ENCODE measurements at places on chromosomes 7 and 10.

DNA sequence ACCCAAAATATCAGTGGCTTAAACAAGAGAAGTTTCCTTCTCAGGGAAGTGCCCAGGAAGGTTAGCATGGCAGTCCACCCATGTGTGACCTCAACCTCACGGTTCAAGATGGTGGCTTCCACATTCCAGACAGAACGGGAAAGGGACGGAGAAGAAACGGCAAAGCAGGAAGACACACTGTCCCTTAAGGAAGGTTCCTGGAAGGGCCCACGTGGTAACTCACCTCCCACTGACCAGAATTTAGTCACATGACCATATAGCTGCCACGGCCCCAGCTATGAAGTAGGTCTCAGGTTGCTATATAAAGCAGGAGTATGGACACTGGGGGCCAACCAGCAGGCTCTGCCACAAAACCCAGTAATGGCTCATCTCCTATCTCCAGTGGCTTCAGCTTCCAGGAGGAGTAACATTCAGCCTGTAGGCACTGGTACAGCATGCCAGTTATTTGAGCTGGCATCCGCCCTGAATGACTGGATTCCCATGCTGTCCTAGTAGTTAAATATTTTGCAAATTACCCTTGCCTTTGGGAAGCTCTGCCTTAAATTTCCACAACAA lies 278.5 kb upstream of the KLF14 start:
- DNase-seq: no peak

- no peak for DNase-seq
Measured at GRCh38 chr7:90225181-90225580, 13.6 kb downstream of the STEAP2 start.

DNA sequence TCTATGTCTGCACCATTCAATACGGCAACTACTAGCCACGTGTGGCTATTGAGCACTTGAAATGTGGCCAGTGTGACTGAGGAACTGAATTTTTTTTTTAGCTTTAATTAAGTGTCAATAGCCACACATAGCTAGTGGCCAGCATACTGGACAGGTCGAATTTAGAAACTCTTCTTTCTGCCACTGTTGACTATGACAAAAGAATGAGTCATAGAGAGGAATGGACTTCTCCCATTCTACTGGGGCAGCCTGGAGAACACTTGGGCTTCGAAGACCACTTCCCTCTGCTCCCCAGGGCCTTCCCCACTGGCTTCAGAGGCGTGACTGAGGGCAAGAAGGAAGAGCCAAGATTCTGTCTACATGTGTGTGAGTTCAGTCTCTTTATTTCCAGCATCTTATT lies 137.5 kb downstream of the SNX10 start:
- DNase-seq: no peak

- DNase-seq: no peak
Measured at GRCh38 chr10:132522521-132523411, 14.8 kb upstream of the INPP5A start.

DNA sequence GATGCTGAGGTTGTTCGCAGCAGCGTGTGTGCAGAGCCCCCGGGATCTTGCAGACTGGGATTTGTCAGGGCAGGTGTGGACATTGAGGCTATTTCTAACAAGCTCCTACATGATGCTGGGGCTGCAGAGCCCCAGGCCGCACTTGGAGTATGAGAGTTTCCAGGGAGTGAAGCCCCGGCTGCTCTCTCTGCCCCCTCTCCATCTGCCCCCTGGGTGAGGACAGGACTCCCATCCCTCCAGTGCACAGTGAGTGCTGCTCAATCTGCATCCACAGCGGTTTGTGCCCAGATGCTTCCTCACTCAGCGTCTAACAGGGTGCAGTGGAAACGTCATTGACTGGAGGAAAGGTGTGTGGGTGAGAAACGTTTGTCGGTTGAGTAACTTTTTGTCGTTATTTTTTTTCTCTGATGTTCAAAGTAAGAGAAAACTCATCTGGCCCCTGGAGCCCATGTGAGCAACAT lies 25.3 kb downstream of the IL2RA start:
- DNase-seq: no peak

GRCh38 chr10:117497736-117498135 lies 44.8 kb upstream of the EMX2 start:
- no peak for DNase-seq

GRCh38 chr10:25694971-25695370 lies 239.1 kb upstream of the MYO3A start:
- DNase-seq: no peak

GRCh38 chr7:112065758-112066157 lies 140.4 kb downstream of the DOCK4 start:
- DNase-seq: no peak

DNA sequence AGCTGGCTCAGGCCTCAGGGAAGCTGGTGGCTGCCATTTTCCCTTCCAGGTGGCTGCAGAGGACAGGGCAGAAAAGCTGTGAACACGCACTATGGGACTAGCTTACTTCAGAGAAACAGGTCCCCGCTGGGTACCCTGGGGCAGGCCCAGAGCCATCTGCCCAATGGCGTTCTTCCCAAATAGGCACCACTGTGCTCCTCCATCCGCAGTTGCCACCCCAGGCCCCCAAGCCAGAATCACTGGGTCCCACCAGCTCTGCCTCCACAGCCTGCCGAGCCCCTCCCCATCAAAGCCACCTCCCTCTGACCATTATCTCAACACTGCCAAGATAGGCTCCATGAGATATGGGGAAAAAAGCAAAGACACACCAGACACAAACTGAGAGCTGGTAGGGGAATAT lies 11.4 kb downstream of the BUD31 start:
- no peak for DNase-seq

- no peak for DNase-seq
Measured at GRCh38 chr10:118457824-118458428, 115.8 kb upstream of the FAM204A start.

DNA sequence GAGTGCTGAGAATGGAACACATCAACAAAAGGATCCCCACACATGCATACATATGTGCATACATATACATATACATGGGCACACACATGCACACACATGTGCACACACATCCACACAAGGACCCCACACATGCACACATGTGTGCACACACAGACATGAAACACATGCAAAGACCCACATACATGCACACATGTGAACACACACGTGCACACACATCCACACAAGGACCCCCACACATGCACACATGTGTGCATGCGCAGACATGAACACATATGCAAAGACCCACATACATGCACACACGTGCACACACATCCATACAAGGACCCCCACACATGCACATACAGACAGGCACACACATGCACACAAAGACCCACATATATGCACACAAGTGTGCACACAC lies 104.4 kb upstream of the ADARB2 start:
- no peak for DNase-seq

- DNase-seq: no peak
Measured at GRCh38 chr7:102152672-102153598, 133.7 kb upstream of the SH2B2 start.

- DNase-seq: peak; percentile 76
Measured at GRCh38 chr7:140541513-140542227, 62.4 kb upstream of the MKRN1 start.

- DNase-seq: no peak
Measured at GRCh38 chr7:130611218-130611617, 57.3 kb downstream of the COPG2 start.

- no peak for DNase-seq
Measured at GRCh38 chr7:4959306-4959705, 319 bp upstream of the MMD2 start.

GRCh38 chr10:82866424-82867020 lies 991.5 kb downstream of the NRG3 start:
- DNase-seq: no peak

DNA sequence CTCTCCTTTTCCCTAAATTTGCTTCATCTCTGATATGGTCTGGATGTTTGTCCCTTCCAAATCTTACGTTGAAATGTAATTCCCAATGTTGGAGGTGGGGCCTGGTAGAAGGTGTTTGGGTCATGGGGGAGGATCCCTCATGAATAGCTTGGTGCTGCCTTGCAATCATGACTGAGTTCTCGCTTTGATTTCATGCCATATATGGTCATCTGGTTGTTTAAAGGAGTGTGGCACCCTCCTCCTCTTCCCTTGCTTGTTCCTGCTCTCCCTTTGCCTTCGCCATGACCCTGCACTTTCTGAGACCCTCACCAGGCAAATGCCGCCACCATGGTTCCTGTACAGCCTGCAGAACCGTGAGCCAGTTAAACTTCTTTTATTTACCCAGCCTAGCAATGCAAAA lies 14.5 kb downstream of the NOBOX start:
- DNase-seq: no peak

GRCh38 chr10:124971276-124971675 lies 29.4 kb downstream of the ZRANB1 start:
- DNase-seq: no peak

DNA sequence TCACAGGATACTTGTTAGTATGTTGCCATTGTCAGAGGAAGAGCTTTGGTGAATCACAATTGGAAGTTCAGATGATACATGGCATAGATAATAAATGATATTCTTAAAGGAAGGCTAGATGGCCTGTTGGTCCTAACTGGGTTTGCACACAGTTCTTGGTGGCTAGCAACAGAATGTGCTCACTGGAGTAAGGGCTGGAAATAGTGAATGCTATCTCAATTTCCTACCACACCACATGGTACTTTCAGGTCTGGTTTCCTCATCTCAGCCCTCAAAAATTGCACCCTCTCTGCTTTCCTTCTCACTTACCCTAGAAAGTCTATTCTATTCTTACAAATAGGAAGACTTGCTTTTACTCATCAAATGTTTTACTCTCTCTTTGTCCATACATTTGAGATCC lies 622.5 kb downstream of the ANKRD7 start:
- no peak for DNase-seq

GRCh38 chr7:85038466-85038865 lies 148.4 kb downstream of the SEMA3D start:
- no peak for DNase-seq

- no peak for DNase-seq
Measured at GRCh38 chr7:140013676-140014075, 49.1 kb downstream of the PARP12 start.

- DNase-seq: no peak
Measured at GRCh38 chr10:34580643-34581042, 234.5 kb downstream of the PARD3 start.

DNA sequence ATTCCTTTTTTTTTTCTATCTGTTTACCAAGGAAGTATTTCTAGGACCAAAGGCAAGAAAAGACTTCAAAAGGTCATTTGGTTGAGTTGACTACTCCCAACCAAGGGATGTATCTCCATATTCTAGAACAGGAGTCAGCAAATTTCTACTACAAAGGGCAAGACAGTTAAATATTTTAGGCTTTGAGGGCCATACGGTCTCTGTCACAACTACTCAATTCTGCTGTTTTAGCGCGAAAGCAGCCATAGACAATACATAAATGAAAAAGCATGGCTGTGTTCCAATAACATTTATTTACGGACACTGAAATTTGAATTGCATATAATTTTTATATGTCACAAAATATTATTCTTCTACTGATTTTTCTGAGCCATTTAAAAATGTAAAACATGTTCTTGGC lies 8.5 kb upstream of the ARID5B start:
- no peak for DNase-seq

DNA sequence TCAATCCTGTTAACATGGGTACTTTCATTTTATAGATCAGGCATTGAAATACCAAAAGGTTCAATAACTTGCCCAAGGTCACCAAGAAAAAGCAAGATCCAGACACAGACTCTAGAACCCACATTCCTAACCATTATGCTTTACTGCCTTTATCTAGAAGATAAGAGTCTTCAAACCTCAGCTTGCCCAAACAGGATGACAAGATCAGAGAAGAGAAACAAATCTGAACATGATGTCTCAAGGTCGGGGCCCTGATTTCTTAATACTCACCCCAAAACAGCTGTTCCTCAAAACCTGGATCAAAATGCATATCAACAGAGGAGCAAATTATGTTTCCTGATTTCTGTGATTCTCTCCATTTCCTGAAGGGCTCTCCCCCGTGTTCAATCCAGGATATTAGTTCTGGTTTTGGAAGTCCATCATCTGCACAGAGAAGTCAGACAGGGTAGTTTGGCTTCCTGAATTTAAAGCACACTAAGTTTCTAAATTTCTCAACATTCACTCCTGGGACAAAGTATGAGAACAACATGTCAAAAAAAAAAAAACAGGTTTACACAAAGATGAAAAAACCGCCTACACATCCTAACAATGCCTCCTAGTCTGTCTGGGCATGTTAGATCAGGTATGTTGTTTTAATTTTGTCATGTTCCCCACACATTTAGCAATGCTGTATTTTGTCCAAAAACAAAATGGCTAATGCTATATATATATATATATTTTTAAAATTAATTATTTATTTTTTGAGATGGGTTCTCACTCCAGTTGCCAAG lies 16.2 kb downstream of the ZNF786 start:
- no peak for DNase-seq

DNA sequence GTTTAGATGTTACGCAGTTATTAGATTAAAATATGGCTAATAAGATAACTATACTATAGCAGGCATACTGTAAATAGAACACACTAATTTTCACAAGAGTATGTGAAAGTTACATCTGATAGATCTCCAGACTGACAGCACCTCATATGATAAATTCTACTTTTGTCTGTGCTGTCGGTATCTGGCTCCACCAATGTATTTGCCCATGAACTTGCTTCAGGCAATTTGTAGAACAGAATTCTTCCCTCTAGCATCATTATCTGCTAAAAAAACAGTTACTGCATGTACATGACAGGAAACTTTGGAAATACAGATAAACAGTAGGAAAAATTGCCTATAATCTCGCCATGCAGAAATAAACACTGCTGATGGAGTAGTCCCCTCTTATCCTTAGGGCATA lies 137.7 kb downstream of the WNT2 start:
- no peak for DNase-seq

DNA sequence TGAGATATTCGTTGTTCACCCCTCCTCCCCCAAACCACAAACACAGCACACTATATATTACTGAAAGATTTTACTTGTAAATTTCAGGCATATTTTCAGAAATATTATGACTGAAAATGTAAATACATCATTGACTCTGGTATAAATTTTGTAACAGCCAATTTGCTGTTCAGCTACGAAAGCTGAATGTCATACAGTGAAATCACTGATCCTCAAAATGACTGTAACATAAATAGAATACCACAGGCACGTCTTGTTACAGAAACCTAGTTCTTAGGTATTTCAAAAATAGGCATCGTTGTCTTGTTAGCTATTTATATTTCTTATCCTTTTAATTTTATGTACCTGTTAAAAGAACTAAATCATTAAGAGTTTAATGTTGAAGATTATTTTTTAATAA lies 15.1 kb downstream of the TRUB1 start:
- DNase-seq: no peak

DNA sequence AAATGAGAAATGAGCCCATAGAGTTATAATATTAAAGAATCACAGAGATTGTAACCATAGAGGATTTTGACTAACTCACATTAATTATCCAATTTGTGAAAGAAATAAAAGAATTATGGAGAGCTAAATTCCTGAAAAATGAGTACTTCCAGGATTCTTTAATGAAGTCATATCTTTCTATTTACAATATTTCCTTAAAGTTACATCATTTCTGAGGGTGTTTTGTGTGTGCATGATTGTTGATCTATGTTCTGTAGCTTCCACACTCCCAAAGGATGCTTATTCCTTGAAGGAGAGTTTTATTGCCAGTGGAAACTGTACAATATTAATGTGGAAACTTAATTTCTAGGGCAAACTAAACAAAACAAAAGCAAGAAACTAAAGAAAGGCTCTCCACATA lies 299.6 kb downstream of the MDFIC start:
- no peak for DNase-seq

Data from eye (tissue), 1 donor.